ENCODE measurements at places on chromosomes 6 and 20. TPM values are rescaled to one million over a fixed set of nuclear protein-coding genes. Genes with fewer than 3 reads are reported as not detected.

GRCh38 chr6:5619249-5619648 is 357.9 kb downstream of the FARS2 start:
- H3K4me1 ChIP-seq, result peaks cover 16% of the 10 kb centered on the region
- H3K4me3 ChIP-seq, result peak overlapping the region; percentile 3
- no peaks in the 10 kb centered on the region for H3K27me3 ChIP-seq
- peaks cover 16% of the 10 kb centered on the region for H3K36me3 ChIP-seq
- peak; percentile 76 for DNase-seq

- H3K4me1 ChIP-seq, result no peaks in the 10 kb centered on the region
- no peak overlapping the region for H3K27ac ChIP-seq
- no peak overlapping the region for H3K4me3 ChIP-seq
- DNase-seq, result no peak
Measured at GRCh38 chr6:34560366-34561226, 4.5 kb upstream of the SPDEF start.

DNA sequence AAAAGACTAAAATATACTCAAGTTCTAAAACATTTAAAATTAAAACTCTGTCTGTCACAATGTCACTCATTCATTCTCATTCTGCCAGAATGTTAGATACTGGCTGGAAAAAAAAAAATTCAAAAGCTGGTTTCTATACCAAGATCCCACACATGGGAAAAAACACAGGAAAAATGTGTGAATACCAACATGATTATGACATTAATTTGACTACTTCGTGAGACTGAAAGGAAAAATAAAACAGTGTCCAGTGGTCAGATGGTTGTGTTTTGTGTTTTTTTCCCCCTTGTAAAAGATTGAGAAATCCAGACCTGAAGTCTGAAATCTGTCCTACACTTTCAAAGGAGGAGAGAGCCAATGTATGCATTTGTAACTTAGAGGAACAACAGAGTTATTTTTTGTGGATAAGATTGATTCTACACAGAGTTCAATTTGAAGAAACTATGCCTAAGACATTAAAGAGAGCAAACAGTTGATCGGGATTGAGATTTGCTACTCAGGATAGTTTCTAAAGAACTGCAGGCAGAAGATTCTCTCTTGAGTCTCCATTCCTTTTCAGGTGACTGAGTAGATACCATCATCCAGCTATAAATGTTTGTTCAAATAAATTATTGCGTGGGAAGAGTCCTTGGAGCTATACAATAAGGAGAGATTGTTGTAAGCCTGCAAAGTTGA is 39.2 kb upstream of the TXLNB start:
- no peak overlapping the region for H3K4me3 ChIP-seq
- H3K36me3 ChIP-seq, result peaks cover 6% of the 10 kb centered on the region
- H3K4me1 ChIP-seq, result no peaks in the 10 kb centered on the region
- no peak for DNase-seq
- H3K27me3 ChIP-seq, result no peaks in the 10 kb centered on the region
- H3K27ac ChIP-seq, result no peak overlapping the region

DNA sequence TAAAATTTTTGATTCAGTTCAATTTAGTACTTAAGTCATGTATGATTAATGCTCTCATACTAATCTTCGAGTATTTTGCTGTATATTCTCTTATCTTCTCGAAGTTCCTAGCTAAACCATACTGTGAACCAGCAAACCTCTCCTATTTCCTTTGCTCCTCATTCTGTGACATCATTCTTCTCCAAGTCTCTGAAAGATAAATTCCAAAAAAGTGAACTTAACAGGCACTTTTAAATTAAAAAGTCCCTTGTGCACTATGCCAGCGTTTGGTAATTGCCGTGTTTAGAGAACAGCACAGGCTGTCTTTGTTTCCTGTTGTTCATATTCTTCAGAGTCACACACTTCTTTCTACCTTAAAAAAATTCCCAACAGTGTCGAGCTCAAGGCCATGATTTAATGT is 188.4 kb upstream of the PHACTR1 start:
- H3K27me3 ChIP-seq, result peaks cover 2% of the 10 kb centered on the region
- H3K4me3 ChIP-seq, result no peak overlapping the region
- DNase-seq, result no peak
- H3K27ac ChIP-seq, result no peak overlapping the region
- no peaks in the 10 kb centered on the region for H3K4me1 ChIP-seq

DNA sequence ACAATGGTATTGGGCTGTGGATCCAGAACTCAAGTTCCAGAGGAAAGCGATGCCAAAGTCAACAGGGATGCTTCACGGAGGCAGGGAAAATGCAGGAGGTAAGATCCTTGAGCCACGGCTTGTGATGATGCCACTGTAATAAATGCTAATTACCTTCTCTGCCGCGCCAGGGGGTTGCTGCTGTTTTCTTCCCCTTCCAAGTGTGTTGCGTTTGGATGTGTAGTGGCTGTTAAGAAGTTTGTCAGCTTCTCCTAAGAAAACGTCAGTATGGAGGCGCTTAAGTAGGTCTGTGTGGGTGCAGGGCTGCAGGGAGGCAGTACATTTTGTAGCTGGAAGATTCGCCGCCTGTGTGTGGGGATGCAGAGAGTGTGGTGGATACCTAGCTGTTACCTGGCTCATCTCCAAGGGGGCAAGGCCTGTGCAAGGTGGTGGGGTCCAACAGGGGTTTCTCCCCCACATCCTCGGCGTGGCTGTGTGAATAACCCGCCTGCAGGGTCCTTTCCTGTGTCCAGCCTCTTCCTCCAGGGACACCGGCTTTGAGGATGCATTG is 318.7 kb downstream of the CDH4 start:
- no peaks in the 10 kb centered on the region for H3K27me3 ChIP-seq
- no peak for DNase-seq

GRCh38 chr6:90372885-90373284 is 76.2 kb upstream of the BACH2 start:
- peaks cover 32% of the 10 kb centered on the region for H3K4me1 ChIP-seq
- peaks cover 3% of the 10 kb centered on the region for H3K27me3 ChIP-seq
- no peak overlapping the region for H3K27ac ChIP-seq
- DNase-seq, result no peak
- no peak overlapping the region for H3K4me3 ChIP-seq

DNA sequence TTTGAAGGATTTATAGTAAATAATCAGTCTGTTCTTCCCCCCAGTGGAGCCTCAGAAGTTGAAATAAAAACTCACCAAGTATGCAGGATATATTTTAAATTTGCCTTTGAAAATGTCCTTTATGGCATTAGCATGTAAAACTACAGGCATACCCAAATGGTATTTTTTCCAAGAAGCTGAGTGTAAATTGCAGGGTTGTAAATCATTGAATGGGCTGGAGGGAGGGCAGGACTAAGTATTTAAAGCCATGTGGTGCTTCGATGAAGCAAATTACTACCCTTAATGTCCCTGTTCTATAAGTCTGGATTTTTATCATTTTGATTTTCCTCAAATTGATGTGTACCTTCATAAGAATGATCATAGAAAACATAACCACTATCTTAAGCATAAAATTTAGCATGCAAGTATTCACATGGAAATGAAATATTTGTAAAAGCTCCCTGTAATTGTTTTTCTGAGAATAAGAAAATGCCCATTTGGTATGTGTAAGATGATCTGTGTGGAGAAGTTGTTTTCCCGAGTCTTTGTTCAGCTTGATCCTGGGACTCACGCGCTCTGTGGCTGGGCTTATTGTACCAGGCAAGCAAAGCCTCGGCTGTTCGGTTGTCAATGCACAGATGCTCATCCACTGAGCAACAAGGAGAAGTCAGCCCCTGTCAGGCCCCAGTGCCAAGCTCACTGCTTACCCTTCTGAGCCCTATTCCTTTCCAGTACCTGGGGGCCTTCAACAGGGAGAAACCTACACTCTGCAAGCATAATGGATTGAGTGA is 66.7 kb downstream of the CD164 start:
- peaks cover 2% of the 10 kb centered on the region for H3K27me3 ChIP-seq
- no peak for DNase-seq
- no peak overlapping the region for H3K4me3 ChIP-seq
- H3K4me1 ChIP-seq, result no peaks in the 10 kb centered on the region
- H3K27ac ChIP-seq, result no peak overlapping the region
- no peaks in the 10 kb centered on the region for H3K36me3 ChIP-seq

GRCh38 chr6:32114796-32115195 is 5.7 kb upstream of the TNXB start:
- H3K36me3 ChIP-seq, result peaks cover 25% of the 10 kb centered on the region
- no peak overlapping the region for H3K27ac ChIP-seq
- DNase-seq, result no peak
- peaks cover 3% of the 10 kb centered on the region for H3K4me1 ChIP-seq
- no peak overlapping the region for H3K4me3 ChIP-seq

The UNC5CL gene
- total RNA-seq, result 1.3 TPM

The COX4I2 gene
- not detected for total RNA-seq
